A549 treated with CORT108297 at 1 μM for 4 hours (cell line): ENCODE measurements at places on chromosomes 5 and 9. TPM values are rescaled to one million over a fixed set of nuclear protein-coding genes. Genes with fewer than 3 reads are reported as not detected.

Gene C9
- not detected in 5 replicates for total RNA-seq

Gene TERT
- total RNA-seq: 1.3 to 3.6 TPM (median 2.7 TPM) in 5 replicates

Gene CLTB
- total RNA-seq: 74.9 to 118 TPM (median 111 TPM) in 5 replicates

Gene TOPORS
- 10.9 to 17.4 TPM (median 12.3 TPM) in 5 replicates for total RNA-seq

Gene SPINK1
- 0.28 to 1.3 TPM (median 0.58 TPM) in 5 replicates for total RNA-seq

Gene SLC36A3
- not detected in 5 replicates for total RNA-seq

Gene DNAH5
- 0.66 to 1.8 TPM (median 1.3 TPM) in 5 replicates for total RNA-seq

Gene CHSY3
- 0.06 to 0.29 TPM (median 0.13 TPM) in 5 replicates for total RNA-seq

Gene DMRT3
- total RNA-seq: not detected in 5 replicates

Gene ANGPTL2
- 0.04 TPM in 1 of 5 replicates, not detected in the others for total RNA-seq

Gene SVEP1
- 1.1 to 1.8 TPM (median 1.6 TPM) in 5 replicates for total RNA-seq

Gene COL15A1
- total RNA-seq: 0.39 to 0.80 TPM (median 0.51 TPM) in 5 replicates

Gene URM1
- total RNA-seq: 65.5 to 89.4 TPM (median 85.3 TPM) in 5 replicates

Gene PKD2L2
- total RNA-seq: not detected in 5 replicates
